Epithelial cell of prostate (primary cell): ENCODE measurements at places on chromosomes 3 and 15.

- no peak for DNase-seq
These were observed 139.6 kb downstream of the CMSS1 start for GRCh38 chr3:99957151-99957796.

GRCh38 chr3:143070977-143071551, 48.5 kb upstream of the CHST2 start:
- DNase-seq, result peak; percentile 51

GRCh38 chr15:36944442-36944841, 155.9 kb downstream of the MEIS2 start:
- DNase-seq, result no peak

- no peak for DNase-seq
These were observed 631.5 kb downstream of the PYDC2 start for GRCh38 chr3:192092388-192093005.

- no peak for DNase-seq
These were observed 1.8 kb upstream of the MESD start for GRCh38 chr15:80991421-80991820.

DNA sequence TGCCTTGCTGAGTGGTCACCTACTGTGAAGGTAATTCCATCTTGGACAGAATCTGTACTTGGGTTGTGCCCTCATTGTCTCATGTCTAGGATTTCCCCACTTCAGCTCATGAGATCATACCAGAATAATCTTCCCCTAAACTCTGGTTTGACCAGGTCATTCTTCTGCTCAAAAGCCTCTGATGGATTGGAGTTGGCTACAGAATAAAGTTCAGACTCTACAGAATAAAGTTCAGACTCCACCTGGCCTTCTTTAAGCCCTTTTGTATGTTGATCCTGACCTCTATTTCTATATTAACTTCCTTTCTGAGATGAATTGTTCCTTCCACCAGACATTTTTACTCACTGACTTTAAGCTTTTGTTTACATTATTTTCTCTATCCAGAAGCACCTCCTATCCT, 6.4 kb upstream of the GLCE start:
- no peak for DNase-seq

DNA sequence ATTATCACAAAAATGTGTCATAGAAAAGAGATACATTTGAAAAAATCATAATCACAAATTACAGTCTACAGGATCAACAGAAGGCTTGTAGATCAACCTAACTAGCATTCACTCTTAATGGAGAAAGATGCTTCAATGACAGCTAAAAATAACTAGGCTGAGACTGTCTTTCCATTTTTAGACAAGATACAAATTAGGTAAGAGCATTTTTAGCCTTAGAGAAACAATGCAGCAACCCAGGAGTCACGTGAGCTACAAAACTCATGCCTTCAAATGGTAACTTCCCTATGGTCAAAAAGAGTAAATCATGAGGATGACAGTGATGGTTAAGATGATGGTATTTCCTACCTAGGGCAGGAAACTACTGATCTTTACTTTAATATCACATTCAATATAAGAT, 415.4 kb downstream of the MAGI1 start:
- DNase-seq, result no peak

GRCh38 chr3:177596248-177596815, 399.1 kb upstream of the TBL1XR1 start:
- no peak for DNase-seq

GRCh38 chr15:48702569-48703236, 57.2 kb upstream of the FBN1 start:
- DNase-seq, result no peak

- DNase-seq, result peak; percentile 22
These were observed 31.5 kb upstream of the AP4E1 start for GRCh38 chr15:50876989-50877360.

DNA sequence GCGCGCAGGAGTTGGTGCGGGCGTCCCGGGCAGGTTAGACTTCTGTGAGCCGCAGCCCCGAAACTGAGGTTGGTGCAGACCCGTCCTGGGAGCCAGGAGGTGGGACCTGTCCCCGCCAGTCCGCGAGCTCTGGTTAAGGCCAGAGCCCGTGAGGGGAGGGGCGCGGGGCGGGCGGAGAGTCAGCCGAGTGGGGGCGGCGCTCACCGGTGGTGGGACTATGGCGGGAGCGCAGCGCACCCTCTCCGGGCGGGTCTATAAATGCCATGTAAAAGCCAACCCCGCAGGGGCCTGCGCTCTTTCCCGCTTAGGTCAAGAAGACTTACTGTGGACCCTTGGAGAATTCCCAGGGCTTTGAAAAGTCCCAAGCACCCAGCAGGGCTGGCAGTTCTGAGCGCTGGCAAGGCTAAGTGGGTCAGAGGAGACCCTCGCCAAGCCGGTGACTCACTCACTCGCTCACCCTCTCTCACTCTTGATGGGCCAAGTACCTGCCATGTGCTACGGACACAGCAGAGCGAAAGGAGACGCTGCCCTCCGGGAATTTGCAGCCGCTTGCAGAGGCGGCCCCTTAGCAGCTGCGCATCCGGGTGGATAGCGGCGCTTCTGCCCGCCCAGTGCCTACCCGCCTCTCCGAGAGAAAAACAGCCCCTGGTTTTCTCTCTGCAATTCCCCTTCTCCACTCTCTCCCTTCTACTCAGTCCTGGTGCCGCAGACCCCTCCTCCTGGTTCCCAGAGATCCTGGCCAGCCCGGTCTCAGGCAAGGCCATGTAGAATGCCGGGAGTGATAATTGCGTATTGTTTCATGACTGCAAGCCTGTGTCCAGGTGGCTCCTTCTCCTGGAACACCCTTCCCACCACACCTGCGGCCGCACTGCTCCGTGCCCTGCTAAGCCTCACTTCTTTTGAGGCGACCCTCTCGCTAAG, at the start of gene ALDH1L1:
TSS of gene ALDH1L1 (minus strand) at position 110 of the 921 bp plus-strand sequence. CDS start 19,607 bp downstream, outside the sequence.
- DNase-seq, result peak; percentile 33

- no peak for DNase-seq
These were observed 205.8 kb downstream of the TJP1 start for GRCh38 chr15:29616512-29616911.

DNA sequence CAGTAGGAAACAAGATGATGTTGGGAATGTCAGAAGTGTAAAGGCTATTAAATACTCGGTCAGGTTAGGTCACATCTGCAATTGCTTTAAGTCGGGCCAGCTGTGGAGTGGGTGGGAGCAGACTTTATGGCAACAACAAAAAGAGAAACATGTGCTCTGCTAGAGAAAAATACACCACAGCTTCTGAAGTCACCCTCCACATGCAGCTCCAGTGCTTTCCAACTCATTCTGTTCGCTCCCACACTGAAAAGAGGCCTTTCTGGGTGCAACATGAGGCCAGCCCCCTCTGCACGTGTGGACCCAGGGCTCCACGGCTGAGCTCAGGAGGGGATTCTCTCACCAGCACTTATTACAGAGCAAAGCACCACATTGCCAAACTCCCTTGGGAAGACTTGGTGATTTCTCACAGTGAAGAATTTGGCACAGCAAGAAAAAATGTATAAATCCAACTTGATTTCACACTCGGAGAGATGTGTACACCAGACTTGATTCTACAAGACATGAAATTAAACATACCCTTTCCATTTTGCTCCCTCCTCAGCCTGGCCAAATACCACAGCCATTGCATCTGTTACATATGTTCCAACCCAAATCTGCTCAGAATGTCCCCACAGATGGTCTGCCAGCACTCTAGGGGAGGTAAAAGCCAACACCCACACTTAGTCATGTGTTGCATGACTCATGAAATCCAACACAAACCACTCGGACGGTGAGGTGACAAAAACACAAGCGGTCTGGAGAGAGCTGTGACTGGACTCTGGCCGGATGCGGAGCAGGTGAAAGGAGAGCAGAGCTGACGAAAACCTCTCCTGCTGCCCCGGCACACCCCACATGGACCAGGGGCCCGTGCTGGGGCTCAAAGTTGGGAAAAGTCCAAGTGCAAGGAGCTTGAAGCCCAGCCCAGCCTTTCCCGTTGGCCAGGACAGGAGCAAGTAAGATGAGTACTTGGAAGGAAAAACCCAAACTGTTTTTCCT, 74.6 kb downstream of the ITGB5 start:
- DNase-seq, result no peak

GRCh38 chr15:75230016-75230343, 28.2 kb upstream of the GOLGA6C start:
- no peak for DNase-seq

- no peak for DNase-seq
These were observed 3.0 kb upstream of the BFSP2 start for GRCh38 chr3:133396906-133397305.

DNA sequence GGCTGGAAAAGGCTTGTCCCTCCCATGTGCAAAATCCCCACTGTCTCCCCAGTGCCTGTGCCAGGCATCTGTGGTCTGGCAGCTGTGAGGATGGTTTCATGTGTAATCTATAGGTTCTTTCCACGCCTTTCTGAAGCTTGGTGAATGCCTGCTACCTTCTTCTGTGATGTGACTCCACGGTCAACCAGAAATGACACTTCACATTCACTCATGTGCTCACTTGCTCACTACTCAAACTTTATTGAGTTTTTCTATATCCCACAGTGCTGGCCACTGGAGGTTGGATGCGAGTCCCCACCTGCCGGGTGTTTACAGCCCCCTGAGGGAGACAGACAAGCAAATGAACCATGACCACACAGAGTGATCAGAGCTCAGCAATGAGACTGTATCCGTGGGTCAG, 27.9 kb upstream of the TLE3 start:
- DNase-seq, result no peak

DNA sequence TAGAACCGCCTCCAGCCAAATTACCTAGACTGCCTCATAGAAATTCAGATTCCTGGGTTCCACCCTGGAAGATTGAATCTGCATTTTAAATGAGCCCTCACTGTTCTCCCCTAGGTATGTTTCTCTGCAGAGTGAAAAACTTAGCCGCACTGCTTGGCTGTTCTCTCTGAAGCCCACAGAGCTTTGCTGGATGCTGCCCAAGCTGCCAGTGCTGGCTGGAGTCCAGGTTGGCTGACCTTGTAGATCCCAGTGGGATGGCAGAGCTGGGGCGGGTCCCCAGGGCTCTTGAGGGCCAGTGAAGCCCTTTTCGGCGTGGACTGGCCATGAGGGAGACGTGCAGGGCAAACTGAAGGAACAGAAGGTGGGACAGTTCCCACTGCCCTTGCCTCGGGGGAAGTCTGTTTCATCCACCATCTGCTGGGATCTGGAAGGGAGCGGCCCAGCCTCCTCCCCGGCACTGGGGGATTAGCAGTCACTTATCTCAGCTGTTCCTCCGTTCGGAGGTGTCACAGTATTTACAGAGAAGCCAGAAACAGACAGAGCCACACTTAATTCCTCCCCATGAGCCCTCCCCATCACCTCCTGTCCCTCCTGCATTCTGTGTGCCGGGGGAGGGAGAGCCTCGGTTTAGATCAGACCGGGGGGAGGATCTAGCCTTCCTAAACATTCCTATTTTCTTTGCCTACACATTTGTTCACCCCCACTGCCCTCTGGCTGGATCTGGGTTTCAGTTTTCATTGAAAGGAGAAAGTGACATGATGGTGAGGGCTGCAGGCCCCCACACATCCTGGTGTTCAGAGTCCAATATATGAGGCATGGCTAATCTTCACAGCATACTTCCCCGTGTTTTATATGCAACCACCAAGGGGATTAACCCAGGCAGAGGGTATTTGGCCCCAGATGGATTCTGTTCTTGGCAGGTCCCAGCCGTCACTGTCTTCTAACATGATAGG, 4.1 kb upstream of the ACTC1 start:
- DNase-seq, result no peak

- DNase-seq, result no peak
These were observed 50.0 kb upstream of the RFX7 start for GRCh38 chr15:56293495-56294292.

DNA sequence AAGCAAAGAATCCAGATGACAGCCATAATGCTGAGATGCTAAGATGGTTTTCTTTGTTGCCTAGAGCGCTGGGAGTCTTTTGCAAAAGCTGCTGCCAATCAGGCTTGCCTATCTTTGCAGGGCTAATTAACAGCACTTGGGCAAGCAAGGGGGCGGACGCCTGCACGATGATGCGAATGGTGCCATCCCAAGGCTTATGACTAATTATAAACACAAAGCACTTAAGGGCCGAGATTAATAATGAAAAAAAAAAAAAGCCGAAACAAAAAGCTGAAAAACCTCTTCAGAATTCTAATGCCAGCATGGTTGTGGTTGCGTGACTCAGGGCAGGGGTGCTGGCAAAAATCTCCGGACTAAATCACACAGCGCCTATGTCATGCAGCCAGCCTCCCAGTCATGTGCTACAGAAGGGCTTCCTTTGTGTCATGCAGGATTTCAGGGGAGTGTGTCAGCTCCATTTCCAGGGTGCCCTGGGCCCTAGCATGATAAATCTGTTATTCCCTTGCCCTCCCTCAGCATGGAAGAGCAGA, 185.0 kb upstream of the ANKRD28 start:
- DNase-seq, result peak; percentile 97

DNA sequence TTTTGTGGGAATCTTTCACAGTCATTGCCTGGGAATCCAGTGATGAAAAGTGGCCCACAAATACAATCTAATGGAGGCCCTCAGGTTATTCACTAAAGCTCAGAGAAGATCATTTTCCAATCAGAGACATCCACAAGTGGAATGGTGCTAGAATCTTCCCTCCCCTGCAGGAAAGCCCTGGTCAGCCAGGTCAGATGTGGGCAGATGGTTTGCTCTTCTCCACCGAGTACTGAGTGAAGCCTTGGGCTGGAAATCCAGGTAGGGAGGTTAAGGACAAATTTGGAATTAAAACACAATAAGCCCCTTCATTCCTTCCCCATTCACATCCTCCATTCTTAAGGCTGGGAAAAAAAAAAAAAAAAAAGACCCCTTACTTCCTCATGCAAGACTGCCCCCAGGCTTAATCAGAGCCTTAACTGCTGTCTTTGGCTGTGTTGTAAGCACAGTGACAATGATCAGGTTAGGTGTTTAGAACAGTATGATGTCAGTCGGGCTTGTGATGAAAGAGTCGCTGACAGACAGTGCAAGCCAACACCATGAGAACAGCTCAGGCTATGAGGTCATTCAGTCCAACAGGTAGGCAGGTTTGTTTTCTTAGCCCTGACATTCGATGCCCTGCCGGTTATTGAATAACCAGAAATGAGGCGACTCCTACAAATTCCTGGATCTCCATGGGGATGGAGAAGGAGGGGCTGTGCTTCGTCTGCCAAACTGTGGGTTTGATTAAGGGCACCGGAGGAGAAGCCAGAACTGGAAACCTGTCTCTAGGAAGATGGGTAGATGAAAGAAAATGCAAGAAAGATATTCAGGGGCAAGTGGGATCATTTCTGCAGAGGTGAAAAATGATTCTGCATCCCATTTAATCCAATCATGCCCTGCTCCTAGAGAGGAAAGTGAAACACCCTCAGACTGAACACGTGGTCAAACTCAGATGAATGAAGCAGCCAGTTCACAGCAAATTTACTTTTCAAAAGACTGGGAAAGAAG, 23.5 kb upstream of the HES1 start:
- DNase-seq, result peak; percentile 79

DNA sequence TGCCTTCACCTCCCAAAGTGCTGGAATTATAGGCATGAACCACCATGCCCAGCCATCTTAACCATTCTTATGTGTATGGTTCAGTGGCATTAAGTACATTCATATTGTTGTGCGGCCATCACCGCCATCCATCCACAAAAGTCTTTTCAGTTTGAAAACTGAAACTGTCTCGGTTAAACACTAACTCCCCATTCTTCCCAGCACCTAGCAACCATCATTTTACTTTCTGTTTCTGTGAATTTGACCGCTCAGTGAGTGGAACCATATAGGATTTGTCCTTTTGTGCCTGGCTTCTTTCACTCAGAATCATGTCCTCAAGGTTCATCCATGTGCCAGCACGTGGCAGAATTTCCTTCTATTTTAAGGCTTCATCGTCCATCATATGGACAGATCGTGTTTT, 5.8 kb downstream of the MCM2 start:
- no peak for DNase-seq
